ENCODE measurements at places on chromosomes 4 and X. TPM values are rescaled to one million over a fixed set of nuclear protein-coding genes. Genes with fewer than 3 reads are reported as not detected.

DNA sequence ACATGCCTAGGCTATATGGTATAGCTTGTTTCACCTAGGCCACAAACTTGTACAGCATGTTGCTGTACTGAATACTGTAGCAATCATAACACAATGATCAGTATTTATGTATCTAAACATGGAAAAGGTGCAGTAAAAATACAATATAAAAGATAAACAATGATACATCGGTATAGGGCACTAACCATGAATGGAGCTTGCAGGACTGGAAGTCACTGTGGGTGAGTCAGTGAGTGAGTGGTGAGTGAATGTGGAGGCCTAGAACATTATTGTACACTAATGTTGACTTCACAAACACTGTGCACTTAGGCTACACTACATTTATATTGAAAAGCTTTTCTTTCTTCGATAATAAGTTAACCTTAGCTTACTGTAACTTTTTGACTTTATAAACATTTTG, 45.6 kb upstream of the ANK2 start:
- H3K4me3 ChIP-seq = no peak overlapping the region
- H3K27ac ChIP-seq = no peak overlapping the region
- H3K4me1 ChIP-seq = no peaks in the 10 kb centered on the region
- H3K27me3 ChIP-seq = peaks cover 1% of the 10 kb centered on the region
- no peak for DNase-seq
- H3K36me3 ChIP-seq = no peaks in the 10 kb centered on the region

GRCh38 chr4:163558539-163559044, 64.1 kb downstream of the TMA16 start:
- no peak overlapping the region for H3K4me3 ChIP-seq
- H3K27me3 ChIP-seq = peaks cover 5% of the 10 kb centered on the region
- H3K36me3 ChIP-seq = no peaks in the 10 kb centered on the region
- no peak for DNase-seq
- no peak overlapping the region for H3K27ac ChIP-seq

Gene SGCB
- total RNA-seq = 14.4 TPM

Gene ASMT
- total RNA-seq = not detected

DNA sequence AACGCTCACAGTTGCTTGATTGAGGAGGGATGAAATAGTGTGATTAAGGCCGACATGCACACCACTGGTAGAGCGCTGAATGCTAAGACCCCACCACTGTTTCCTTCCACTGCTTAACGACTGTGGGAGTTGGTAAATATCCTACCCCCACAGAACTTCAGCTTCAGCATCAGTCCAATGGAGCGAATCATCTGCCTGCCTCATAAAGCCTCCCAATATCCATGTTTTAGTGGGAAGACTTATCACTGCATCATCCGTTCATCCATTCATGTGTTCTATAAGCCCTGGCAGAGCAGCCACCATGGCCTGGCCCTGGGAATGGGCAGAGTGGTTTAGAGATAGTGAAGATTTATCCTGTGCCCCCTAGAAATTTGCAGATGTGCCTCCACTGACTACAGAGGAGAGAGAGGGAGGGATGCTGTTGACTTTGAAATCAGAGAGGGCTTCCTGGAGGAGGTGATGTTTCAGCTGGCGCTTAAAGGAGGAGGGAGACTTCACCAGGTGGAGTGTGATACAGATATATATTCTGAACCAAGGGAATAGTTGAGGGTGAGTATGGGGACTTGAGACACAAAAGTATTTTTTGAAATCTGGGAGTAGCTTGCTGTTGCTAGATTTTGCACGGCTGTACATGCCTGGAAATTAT, 71.9 kb upstream of the STX18 start:
- no peaks in the 10 kb centered on the region for H3K4me1 ChIP-seq
- no peak for DNase-seq
- no peaks in the 10 kb centered on the region for H3K36me3 ChIP-seq
- H3K4me3 ChIP-seq = no peak overlapping the region

DNA sequence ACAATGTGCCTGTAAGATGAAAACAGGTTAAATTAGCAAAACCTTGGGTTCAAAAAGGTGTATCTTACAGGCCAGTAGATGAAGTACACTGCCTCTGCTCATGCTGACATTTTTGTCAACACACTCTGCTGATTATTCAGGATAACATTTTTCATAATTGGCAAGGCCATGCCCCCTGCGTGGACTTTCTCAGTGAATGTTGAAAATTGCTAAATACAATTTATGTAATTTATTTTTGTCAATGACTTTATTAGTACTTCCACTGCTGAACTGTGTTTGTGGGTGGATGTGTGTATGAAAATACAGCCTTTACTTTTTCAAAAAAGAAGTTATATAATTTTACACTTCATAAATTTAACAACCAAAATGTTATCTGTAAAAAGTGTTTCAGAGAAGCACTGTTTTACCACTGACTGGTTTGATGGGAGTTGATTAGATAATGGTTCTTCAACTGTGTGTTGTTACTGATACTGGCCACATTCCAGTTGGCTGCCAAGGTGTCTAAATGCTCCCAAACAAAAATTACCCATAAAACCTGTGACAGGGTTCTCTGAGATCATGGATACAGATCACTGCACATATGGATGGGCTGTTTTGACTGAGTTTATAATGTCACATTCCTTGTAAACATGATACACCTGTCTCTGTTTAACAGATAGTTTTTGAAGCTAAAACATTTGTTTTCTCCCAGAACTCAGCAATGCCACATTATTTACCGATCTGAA, 151.9 kb upstream of the SLC7A11 start:
- H3K36me3 ChIP-seq = no peaks in the 10 kb centered on the region
- H3K27me3 ChIP-seq = peaks cover 2% of the 10 kb centered on the region

DNA sequence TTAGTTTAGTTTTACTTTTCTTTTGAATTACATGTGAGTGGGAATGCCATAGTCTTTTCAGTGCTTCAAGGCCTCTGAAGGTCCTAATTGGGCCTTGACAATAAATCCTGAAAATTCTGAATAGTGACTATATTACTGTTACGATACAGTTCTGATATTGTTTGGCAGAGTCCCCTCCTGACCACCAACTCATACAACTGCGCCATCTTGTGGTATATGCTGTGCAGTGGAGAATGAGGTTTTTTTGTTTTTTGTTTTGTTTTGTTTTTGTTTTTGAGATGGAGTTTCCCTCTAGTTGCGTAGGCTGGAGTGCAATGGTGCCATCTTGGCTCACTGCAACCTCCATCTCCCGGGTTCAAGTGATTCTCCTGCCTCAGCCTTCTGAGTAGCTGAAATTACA, 56.6 kb upstream of the CHRDL1 start:
- no peak overlapping the region for H3K27ac ChIP-seq
- H3K27me3 ChIP-seq = no peaks in the 10 kb centered on the region
- no peaks in the 10 kb centered on the region for H3K36me3 ChIP-seq
- H3K4me1 ChIP-seq = no peaks in the 10 kb centered on the region
- no peak for DNase-seq

DNA sequence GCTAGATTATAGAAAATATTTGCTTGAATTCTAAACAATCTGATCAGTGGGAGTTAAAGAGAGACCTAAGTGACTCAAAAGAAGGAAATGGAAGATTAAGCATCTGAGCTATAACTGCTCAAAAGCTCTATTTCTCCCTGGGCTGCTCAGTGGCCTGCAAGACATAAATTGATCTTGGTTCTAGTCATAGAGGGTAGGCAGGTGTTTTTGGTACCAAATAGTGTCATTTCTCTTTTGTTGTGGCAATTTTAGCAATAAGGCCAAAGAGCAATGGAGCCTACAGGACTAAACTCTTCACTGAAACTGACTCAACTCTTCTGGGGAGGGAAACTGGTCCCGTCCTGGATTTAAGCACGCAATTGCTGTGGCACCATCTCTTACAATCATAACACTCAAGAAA, 33.9 kb upstream of the BMP2K start:
- no peak overlapping the region for H3K4me3 ChIP-seq
- DNase-seq = no peak
- peaks cover 2% of the 10 kb centered on the region for H3K36me3 ChIP-seq
- H3K27me3 ChIP-seq = peaks cover 2% of the 10 kb centered on the region
- no peak overlapping the region for H3K27ac ChIP-seq
- no peaks in the 10 kb centered on the region for H3K4me1 ChIP-seq

GRCh38 chr4:153758136-153758535, 1.7 kb downstream of the RNF175 start:
- H3K4me1 ChIP-seq = no peaks in the 10 kb centered on the region
- peaks cover 2% of the 10 kb centered on the region for H3K36me3 ChIP-seq
- no peak for DNase-seq
- H3K27ac ChIP-seq = no peak overlapping the region
- H3K27me3 ChIP-seq = peaks cover 50% of the 10 kb centered on the region
- no peak overlapping the region for H3K4me3 ChIP-seq

DNA sequence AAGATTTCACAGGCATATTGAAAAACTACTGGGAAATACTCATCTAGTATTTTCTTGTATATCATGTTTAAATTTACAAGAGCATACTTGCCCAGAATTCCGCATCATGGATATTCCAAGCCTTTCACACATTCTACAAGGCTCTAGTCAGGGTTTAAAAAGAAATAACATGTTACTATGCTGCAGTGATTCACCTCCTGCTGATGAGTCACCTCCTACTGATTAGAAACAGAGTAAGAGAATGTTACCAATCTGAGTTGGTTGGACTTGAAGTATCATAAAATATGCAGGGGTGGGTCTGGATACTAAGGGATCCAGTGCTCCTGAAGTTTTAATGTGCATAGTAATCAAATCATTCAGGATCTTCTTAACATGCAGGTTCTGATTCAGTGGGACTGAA, 192.0 kb upstream of the ANK2 start:
- no peak for DNase-seq
- no peaks in the 10 kb centered on the region for H3K36me3 ChIP-seq
- H3K4me3 ChIP-seq = no peak overlapping the region
- H3K4me1 ChIP-seq = no peaks in the 10 kb centered on the region
- no peak overlapping the region for H3K27ac ChIP-seq

DNA sequence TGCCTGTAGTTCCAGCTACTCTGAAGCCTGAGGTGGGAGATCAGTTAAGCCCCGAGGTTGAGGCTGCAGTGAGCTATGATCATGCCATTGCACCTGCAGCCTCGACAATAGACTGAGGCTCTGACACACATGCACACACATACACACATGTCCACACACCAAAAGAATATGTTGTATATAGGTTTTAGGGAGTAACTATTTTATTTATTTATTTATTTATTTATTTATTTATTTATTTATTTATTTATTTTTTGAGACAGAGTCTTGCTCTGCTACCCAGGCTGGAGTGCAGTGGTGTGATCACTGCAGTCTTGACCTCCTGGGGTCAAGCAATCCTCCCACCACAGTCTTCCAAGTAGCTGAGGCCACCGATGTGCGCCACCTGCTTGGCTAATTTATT, 78.3 kb downstream of the DCLK2 start:
- no peaks in the 10 kb centered on the region for H3K27me3 ChIP-seq
- no peaks in the 10 kb centered on the region for H3K4me1 ChIP-seq
- H3K27ac ChIP-seq = no peak overlapping the region
- H3K4me3 ChIP-seq = no peak overlapping the region
- no peak for DNase-seq
- no peaks in the 10 kb centered on the region for H3K36me3 ChIP-seq

- peaks cover 11% of the 10 kb centered on the region for H3K27me3 ChIP-seq
- H3K36me3 ChIP-seq = no peaks in the 10 kb centered on the region
- H3K4me3 ChIP-seq = no peak overlapping the region
- no peaks in the 10 kb centered on the region for H3K4me1 ChIP-seq
Observed at GRCh38 chr4:113383111-113383785, 333.8 kb downstream of the ANK2 start.

Gene RAB41
- total RNA-seq = not detected

Gene RASL11B
- total RNA-seq = 1.6 TPM

GRCh38 chr4:40251366-40251765, 54.5 kb downstream of the RHOH start:
- H3K27me3 ChIP-seq = no peaks in the 10 kb centered on the region
- H3K36me3 ChIP-seq = peaks cover 22% of the 10 kb centered on the region
- peaks cover 64% of the 10 kb centered on the region for H3K4me1 ChIP-seq
- peak overlapping the region; percentile 57 for H3K27ac ChIP-seq

GRCh38 chrX:118652717-118653116, 74.7 kb upstream of the IL13RA1 start:
- H3K4me1 ChIP-seq = no peaks in the 10 kb centered on the region
- H3K4me3 ChIP-seq = no peak overlapping the region
- H3K27ac ChIP-seq = no peak overlapping the region
- H3K27me3 ChIP-seq = no peaks in the 10 kb centered on the region

DNA sequence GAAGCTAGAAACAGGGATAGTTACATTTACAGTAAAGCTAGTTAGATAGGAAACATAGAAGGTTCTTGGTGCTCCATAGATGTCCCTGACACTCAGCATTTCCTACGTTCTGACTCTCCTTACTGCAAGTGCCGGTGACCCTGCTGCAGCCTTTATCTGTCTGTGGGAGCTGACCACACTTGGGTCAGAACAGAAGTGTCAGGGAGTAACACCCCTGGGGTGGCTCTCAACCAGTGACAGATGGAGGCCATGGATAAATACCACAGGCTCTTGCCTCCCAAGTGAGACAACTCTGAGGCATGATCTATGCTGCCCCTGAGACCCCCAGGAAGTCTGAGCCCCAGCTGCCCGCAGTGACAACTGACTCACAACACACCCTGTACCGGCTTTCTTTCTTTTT, 69.8 kb downstream of the ANXA3 start:
- peaks cover 5% of the 10 kb centered on the region for H3K36me3 ChIP-seq
- no peak overlapping the region for H3K4me3 ChIP-seq
- peaks cover 35% of the 10 kb centered on the region for H3K4me1 ChIP-seq

- H3K4me3 ChIP-seq = no peak overlapping the region
- H3K27ac ChIP-seq = no peak overlapping the region
- DNase-seq = no peak
Observed at GRCh38 chr4:85367815-85368214, 107.1 kb upstream of the ARHGAP24 start.

All from activated T-helper 1 cell treated with anti-CD3 and anti-CD28 coated beads, Interleukin-12 subunit alpha, Interleukin-12 subunit beta, Interleukin-2, Interleukin-4 antibody, amounts not matched to agents 30 ng/mL and 10 ng/mL and 1 ng/mL, durations not matched to agents 14 hours and 24 hours and 36 hours (primary cell).